ENCODE measurements at places on chromosomes 12 and 14. TPM values are rescaled to one million over a fixed set of nuclear protein-coding genes. Genes with fewer than 3 reads are reported as not detected.

- no peak for DNase-seq
- H3K27me3 ChIP-seq: no peaks in the 10 kb centered on the region
- peaks cover 11% of the 10 kb centered on the region for H3K4me1 ChIP-seq
- peaks cover 7% of the 10 kb centered on the region for H3K36me3 ChIP-seq
- H3K27ac ChIP-seq: no peak overlapping the region
Observed at GRCh38 chr14:81509321-81509720, 24.3 kb downstream of the SEL1L start.

DNA sequence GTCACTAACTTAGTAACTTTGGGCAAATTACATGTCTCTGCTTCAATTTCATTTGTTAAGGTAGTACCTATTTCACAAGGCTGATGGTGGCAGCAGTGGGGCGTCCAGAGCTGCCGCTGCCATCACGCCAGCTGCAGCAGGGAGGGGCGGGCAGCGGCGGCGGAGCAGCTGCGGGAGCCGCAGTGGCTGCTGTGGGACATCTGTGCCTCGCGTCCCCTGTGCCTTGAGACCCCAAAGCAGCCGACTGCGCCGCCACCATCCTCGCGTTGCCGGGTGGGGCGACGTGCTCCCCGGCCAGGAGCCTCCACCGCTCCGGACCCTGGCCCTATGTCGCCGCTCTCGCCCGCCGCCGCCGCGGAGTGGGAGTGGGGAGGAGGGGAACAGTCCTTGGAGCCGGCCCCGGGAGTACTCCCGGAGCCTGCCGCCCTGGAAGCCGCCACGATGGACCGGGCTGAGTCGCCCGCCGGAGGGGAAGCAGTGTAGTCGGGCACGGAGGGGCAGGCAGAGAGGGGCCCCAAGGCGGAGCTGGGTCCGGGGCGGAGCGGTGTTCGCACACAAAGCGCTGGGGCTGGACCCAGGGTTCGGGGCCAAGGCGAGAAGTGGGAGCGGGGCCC is 51.4 kb downstream of the A2M start:
- H3K36me3 ChIP-seq: no peaks in the 10 kb centered on the region
- H3K4me1 ChIP-seq: peaks cover 10% of the 10 kb centered on the region
- no peaks in the 10 kb centered on the region for H3K27me3 ChIP-seq

GRCh38 chr14:38079268-38079667 is 128.4 kb upstream of the SSTR1 start:
- H3K4me3 ChIP-seq: no peak overlapping the region
- peaks cover 5% of the 10 kb centered on the region for H3K4me1 ChIP-seq
- no peaks in the 10 kb centered on the region for H3K36me3 ChIP-seq
- DNase-seq: no peak
- H3K27me3 ChIP-seq: no peaks in the 10 kb centered on the region

DNA sequence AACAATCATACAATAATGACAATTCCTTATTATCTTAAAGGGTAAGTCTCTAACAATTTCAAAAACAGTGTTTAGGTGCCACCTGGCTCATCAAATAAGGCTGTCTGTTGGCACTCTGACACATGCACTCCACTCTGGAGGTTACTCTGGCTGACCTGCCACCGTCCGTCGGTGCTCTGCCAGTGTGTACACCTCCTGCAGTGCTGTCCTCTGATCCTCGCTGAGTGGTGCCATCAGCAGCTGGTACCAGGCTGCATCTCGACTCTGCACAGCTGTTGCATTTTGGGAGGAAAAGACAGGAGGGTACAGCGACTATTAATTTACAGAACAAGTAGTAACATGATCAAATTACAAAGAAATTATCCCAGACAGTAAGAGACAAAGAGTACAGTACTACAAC is 63.9 kb downstream of the IPO8 start:
- no peak overlapping the region for H3K27ac ChIP-seq
- H3K4me3 ChIP-seq: no peak overlapping the region
- H3K4me1 ChIP-seq: peaks cover 3% of the 10 kb centered on the region
- H3K36me3 ChIP-seq: peaks cover 5% of the 10 kb centered on the region
- no peak for DNase-seq

- H3K4me3 ChIP-seq: no peak overlapping the region
- no peaks in the 10 kb centered on the region for H3K36me3 ChIP-seq
- H3K27me3 ChIP-seq: no peaks in the 10 kb centered on the region
- no peak overlapping the region for H3K27ac ChIP-seq
- no peaks in the 10 kb centered on the region for H3K4me1 ChIP-seq
- no peak for DNase-seq
Observed at GRCh38 chr14:67459336-67459735, 29.2 kb downstream of the TMEM229B start.

Gene TRMT61A
- 1.2 TPM for total RNA-seq

GRCh38 chr12:67042697-67043131 is 226.4 kb upstream of the CAND1 start:
- peaks cover 50% of the 10 kb centered on the region for H3K4me1 ChIP-seq
- no peaks in the 10 kb centered on the region for H3K27me3 ChIP-seq
- peak; percentile 41 for DNase-seq
- no peak overlapping the region for H3K4me3 ChIP-seq
- H3K27ac ChIP-seq: no peak overlapping the region
- no peaks in the 10 kb centered on the region for H3K36me3 ChIP-seq

- no peak overlapping the region for H3K27ac ChIP-seq
- DNase-seq: no peak
- H3K4me1 ChIP-seq: no peaks in the 10 kb centered on the region
- H3K27me3 ChIP-seq: no peaks in the 10 kb centered on the region
- H3K4me3 ChIP-seq: no peak overlapping the region
- H3K36me3 ChIP-seq: no peaks in the 10 kb centered on the region
Observed at GRCh38 chr12:65977384-65977783, 153.1 kb downstream of the HMGA2 start.

Gene GPR162
- 10.0 TPM for total RNA-seq

DNA sequence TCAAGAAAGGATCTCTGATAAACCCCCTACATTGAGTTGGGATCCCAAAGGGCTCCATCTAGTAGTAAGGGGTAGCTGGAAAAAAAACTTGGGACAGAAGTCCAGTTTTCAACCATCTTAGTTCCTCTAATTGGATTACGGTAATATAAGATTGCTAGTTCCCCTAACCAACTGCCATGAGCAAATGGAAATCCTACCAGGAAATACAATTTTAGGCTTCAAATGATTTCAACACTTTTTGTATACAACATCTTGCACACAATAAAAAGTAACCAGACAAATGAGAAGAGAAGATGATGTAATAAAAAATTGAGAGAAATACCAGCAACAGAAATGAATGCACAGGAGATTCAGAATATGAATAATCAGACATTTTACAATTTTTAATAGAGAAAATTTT is 73.0 kb downstream of the TSHR start:
- DNase-seq: no peak
- no peak overlapping the region for H3K27ac ChIP-seq

- H3K27ac ChIP-seq: no peak overlapping the region
- no peak overlapping the region for H3K4me3 ChIP-seq
- DNase-seq: no peak
- no peaks in the 10 kb centered on the region for H3K36me3 ChIP-seq
- no peaks in the 10 kb centered on the region for H3K4me1 ChIP-seq
Observed at GRCh38 chr12:64030155-64030554, 185.7 kb downstream of the SRGAP1 start.

DNA sequence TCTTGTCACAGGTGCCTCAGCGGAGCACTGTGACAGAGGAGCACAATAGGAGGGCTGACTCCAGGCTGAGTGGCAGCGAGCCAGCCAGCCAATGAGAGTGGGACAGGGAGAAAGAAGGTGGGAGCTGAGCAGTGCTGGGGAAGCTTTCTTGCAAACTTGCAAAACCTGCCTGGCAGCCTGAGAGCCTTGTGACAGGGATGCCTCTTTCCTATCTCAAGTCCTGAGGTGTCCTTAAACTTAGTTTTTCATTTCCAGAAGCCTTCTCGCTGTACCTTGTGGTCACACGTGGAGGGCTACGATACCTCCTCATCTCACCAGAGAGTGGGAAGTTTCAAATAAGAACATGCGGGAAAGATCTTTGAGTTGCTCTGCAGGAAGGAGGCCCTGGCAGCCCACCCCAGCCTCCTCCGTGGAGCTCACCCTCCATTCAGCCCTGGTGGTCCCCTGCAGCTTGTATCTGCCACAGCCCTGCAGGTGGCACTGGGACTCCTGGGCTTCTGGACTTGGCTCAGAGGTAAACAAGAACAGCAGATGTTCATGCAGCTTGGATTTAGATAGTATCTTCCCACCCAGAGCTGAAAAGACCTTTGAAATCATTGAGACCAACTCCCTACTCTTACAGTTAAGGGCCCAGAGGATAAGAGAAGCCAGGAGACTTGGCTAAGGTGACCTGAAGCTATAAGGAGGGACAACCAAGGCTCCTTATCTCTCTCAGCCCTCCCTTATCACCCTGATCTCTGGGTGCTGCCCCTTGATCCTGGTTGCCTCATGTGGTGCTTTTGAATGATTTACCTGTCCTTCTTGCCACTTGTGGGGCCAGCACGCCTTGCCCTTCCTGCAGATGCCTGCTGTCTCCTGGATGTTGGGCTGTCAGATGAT is 153.5 kb upstream of the MAX start:
- no peaks in the 10 kb centered on the region for H3K36me3 ChIP-seq
- peaks cover 14% of the 10 kb centered on the region for H3K4me1 ChIP-seq
- H3K4me3 ChIP-seq: no peak overlapping the region
- H3K27me3 ChIP-seq: peaks cover 16% of the 10 kb centered on the region

DNA sequence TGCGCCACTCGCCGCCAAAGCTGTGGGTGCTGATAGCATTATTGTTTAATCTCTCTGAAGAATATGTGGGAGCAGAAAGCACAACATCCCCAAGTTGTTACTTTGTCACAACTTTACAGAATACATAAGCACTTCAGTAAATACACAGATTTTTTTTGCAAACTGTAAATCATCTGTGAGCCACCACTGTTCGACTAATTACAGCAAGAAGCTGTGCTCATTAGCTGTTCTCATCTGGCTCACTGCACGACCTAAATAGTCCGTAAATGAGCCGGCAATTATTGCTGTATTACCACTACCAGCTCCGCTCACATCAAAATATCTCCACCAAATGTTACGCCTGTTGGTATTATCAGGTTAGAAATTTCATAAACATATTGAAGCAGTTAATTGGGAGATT is 228.9 kb upstream of the PRKD1 start:
- no peak overlapping the region for H3K4me3 ChIP-seq
- peak; percentile 3 for DNase-seq
- no peaks in the 10 kb centered on the region for H3K36me3 ChIP-seq
- H3K4me1 ChIP-seq: peaks cover 18% of the 10 kb centered on the region
- H3K27ac ChIP-seq: peak overlapping the region; percentile 51

DNA sequence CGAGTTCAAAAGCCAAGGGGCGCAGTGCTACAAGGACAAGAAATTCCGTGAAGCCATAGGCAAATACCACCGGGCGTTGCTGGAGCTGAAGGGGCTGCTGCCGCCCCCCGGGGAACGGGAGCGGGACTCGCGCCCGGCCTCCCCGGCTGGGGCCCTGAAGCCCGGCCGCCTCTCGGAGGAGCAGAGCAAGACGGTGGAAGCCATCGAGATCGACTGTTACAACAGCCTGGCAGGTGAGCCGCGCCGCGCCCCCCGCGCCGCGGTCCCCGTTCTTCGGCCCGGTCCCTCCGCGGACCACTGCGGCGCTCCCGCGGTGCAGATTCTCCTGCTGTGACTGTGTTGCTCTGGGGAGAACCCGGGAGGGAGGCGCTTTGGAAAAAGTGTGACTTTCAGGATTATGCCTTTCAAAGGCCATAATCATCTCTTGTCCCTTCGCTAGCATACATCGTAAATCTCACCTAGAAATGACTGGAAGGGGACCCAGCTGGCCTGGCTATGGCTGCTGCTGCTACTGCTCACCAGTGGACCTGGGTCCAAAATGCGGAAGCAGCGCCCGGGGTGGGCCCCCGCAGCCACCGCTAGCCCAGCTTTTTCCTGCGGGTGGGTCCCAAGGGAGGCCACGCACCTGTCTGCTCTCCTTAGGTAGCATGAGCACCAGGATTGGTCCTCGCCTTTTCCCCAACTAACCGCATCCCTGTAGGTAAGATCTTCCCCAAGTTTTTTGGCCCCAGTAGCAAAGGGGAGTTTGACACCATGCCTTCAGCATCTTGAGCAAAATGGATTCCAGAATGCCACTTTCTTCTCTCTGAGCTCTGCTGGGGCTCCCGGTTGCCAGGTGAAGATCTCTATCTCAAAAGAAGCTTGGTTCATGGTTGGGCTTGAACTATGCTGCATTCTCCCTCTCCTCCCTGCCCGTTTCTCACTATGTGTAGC is 853 bp downstream of the TTC9 start:
- peak overlapping the region; percentile 98 for H3K4me3 ChIP-seq
- DNase-seq: peak; percentile 9
- peaks cover 19% of the 10 kb centered on the region for H3K4me1 ChIP-seq
- peaks cover 51% of the 10 kb centered on the region for H3K27me3 ChIP-seq

DNA sequence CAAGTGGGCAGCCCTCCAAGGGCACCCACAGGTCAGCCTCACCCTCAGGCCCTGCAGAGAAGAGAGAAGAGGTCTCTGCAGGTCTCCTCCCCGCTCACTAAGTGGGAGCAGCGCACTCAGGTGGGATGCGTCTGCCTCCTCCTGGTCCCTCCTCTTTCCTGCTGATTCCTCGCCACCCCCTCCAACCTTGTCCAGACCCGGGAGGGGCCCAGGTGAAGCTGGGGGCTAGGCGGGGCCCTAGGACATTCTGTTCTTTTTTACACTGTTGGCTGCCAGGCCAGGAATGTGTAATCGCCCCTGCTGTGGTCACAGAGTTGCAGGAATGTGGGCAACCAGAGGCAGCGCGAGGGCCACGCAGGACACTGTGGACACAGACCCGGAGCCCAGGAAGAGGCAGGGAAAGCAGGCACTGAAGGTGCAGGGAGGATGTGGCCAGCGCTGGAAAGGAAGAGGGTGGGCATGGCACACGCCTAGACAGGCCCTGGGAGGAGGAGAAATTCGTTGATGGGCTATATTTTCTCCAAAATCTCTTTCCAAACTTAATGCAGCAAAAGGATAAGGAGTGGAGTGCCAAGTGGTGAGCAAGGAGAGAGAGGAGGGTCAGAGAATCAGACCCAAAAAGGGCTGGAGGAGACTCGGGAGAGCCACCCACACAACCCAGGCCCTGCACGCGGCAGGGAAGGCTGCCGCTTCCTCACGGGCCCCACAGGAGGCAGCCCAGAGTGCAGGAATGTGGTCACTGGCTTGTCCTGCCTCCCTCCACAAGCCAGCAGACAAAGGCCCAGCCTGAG is 911 bp upstream of the SCNN1A start:
- H3K4me1 ChIP-seq: peaks cover 75% of the 10 kb centered on the region
- peak; percentile 87 for DNase-seq
- H3K4me3 ChIP-seq: no peak overlapping the region
- H3K36me3 ChIP-seq: no peaks in the 10 kb centered on the region

Gene PSMD9
- 46.4 TPM for total RNA-seq

GRCh38 chr14:68372368-68372767 is 420.5 kb downstream of the ZFP36L1 start:
- H3K4me1 ChIP-seq: peaks cover 9% of the 10 kb centered on the region
- H3K27me3 ChIP-seq: no peaks in the 10 kb centered on the region
- no peaks in the 10 kb centered on the region for H3K36me3 ChIP-seq
- no peak for DNase-seq

Gene CCDC177
- 8.6 TPM for total RNA-seq

GRCh38 chr14:81252278-81252677 is 31.5 kb upstream of the GTF2A1 start:
- H3K27ac ChIP-seq: no peak overlapping the region
- no peaks in the 10 kb centered on the region for H3K27me3 ChIP-seq
- no peak for DNase-seq
- peaks cover 10% of the 10 kb centered on the region for H3K4me1 ChIP-seq
- H3K4me3 ChIP-seq: no peak overlapping the region
- H3K36me3 ChIP-seq: no peaks in the 10 kb centered on the region

Gene PGF
- 1.0 TPM for total RNA-seq

Gene SLC25A47
- not detected for total RNA-seq

Gene KCNH5
- 1.9 TPM for total RNA-seq

All from neural progenitor cell (in vitro differentiated cells).